D721Med (cell line): ENCODE measurements at places on chromosomes 1 and 21.

DNA sequence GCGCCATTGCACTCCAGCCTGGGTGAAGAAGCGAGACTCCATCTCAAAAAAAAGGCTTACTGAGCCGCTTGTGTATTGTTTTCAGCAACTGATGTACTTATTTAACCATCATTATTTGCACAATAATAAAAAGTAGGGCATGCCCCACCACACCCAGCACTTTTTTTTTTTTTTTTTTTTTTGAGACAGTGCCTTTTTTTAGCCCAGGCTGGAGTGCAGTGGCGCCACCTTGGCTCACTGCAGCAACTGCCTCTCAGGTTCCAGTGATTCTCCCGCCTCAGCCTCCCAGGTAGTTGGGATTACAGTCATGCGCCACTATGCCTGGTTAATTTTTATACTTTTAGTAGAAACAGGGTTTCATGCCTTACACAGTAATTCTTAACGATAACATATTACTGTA, 12.2 kb upstream of the TRNAU1AP start:
- DNase-seq, result no peak

DNA sequence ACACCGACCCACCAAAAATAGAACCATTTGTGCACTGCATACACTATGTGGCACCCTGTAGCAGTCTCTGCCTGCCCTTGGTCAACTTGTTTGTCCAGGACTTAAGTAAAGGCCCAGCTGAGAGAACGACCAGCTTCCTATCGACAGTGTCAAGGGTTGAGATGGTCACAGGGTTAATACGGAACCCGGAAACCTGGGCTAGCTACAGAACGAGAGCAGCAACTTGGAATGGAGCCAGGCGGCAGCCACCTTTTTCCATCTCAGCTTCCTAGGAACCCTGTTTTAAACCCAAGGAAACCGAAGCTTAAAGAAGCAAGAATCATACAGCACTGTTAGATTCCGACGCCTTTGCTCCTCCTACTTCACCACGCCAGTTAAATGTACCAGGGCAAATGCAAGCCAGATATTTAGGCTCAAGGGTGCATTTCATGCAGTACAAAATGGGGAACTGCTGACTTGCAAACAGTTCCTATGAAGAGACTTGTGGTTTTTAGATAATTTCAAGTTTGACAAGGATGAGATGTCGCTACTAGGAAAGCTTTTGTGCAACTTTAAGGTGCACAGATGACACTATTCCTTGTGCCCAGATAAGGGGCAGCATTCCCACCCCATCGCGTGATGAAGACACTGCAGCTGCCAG, 35.5 kb downstream of the SLC66A1 start:
- no peak for DNase-seq

- DNase-seq, result no peak
Observed at GRCh38 chr1:221793439-221794078, 51.7 kb upstream of the DUSP10 start.

DNA sequence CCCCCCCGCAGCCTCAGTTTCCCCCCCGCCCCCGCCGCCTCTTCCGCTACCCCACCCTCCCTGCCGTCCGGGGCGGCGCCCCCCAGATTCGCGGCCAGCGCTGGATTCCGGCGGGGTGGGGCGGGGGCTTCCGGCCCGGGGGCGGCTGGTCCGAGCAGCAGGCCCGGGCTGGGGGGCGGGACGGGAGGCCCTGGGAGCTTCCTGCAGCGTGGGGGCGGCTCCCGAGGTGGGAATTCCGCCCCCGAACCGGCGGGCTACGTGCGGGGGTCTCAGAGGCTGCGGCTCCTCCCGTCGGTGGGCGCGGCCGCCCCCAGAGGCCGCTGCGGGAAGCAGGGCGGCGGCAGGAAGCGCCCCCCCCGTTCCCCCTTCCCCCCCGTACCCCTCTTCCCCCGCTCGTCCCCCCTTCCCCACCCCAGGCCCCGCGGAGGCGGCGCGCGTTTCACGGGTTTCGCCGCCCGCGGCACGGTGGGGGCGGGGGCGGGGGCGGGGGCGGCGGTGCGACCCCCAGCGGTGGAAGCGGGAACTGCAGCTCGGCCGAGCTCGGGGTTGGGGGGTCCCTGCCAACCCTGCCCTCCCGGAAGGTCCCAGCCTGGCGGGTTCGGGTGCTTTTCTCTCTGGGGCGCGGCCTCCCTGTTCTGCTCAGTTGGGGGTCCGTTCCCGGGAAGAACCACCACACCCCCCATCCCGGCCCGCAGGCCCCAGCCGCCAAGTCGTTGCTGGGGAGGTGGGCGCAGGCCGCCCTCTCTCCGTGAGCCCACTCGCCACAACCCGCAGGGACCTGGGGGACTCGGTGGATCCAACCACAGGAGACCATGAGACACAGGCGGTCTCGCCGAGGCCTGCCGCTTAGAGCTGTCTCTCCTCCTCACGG, 76.3 kb downstream of the MORN1 start:
- peak; percentile 65 for DNase-seq

GRCh38 chr1:245084551-245084950, 70.2 kb upstream of the KIF26B start:
- DNase-seq, result no peak

GRCh38 chr1:53593758-53594380, 134.7 kb downstream of the DMRTB1 start:
- DNase-seq, result no peak

- DNase-seq, result peak; percentile 68
Observed at GRCh38 chr1:202834771-202835547, 24.2 kb downstream of the PCAT6 start.

DNA sequence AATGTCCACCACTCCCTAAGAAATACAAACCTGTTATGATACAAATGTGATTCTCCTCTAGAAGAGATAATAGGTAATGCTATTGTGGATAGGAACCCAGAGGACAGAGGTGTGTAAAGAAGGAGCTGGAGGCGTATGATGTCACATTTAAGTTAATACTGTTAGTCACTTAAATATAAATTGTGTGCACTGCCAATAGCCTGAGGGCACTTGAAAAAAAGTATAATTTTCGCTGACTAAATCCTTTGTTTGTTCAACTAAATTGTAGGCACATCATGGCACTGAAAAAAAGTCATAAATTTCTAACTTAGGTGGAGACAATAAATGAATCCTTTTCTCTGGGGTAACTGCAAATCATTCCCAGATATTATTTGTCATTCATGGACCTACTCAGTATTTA, 4.4 kb downstream of the RCSD1 start:
- no peak for DNase-seq

GRCh38 chr1:198486903-198487302, 53.6 kb downstream of the ATP6V1G3 start:
- DNase-seq, result no peak

DNA sequence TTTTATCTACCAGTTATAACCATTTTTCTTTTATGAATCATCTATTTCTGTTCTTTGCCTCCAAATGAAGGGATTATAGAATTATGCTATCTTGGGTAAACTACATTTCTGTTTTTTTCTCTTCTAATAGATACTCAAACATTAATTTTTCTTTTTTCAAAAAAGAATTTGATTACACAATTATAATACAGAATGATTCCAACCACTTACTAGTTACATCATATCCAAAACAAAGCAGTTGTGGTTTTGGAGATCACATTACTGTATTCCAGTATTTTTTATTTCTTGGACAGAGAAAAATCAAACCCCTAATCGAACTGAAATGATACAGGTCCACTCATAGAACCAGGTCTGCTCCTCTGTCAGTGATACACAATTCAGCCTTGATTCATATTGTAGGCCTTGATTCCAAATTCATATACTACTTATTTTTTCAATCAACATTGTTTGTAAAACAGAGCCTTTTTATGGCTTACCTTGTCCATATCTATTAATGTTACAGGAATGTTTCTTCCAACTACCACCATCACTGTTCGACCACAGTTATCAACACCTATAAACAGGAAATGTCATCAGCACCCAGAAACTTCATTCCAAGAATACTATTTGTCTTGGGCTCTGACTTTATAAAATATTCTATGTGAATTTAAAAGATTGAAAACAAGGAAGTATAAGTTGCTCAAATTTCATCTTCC, 43.2 kb downstream of the GDAP2 start:
- no peak for DNase-seq

DNA sequence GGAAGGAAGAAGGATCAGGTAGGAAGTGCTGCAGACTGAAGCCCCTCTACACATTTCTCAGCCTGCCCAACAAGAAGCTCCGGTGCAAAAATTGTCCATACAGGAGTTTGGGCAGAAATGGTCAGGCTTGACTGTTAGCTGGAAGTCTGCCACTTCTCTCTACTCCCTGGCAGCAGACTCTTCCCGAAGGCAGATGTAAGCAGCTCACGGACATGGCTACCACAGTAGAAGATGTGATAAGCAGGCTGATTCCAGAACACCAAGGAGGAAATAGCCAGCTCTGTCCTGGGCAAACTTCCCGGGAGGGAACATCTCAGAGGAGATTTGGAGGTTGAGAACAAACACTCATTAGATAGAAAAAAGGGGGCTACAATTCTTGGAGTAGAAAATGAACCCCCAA, 52.6 kb downstream of the TRABD2B start:
- no peak for DNase-seq

GRCh38 chr1:192140382-192140781, 17.9 kb upstream of the RGS18 start:
- no peak for DNase-seq

DNA sequence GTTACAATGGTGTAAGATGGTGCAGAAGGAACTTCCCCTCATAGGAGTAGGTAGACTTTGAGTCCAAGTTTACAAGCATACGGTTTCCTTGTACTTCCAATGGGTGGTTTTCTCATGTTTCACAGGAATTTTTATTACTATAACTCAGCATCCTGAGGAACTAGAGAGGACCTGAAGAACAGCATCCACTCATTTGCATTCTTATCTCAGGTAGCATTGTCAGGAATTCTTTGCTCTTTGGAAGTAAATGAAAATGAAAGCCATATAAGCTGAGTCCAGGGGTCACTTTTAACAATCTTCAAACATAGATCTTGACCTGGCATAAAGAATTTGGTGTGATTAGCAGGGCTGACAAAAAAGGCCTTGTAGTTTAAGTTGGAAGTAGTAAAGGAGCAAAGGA, 34.4 kb downstream of the CLCA4 start:
- DNase-seq, result no peak

GRCh38 chr1:59309795-59310548, 13.1 kb downstream of the FGGY start:
- no peak for DNase-seq

DNA sequence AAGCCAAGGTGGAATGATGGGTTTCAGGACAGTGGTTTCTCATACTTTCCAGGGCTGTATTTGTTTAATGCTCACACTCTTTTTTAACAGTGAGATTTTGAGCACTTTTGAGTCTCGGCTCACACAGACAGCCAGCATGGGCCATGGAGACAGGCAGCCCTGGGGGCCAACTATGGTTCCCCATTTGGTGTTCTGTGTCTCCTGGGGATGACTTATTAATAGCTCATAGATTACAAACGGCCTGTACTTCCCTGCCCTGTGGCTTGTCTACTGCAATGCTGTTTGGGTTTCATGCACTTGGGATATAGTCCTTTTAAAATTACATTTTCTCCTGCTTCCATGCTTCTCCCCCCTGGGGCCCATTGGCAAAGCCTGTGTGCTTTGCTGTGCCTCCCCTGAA, 178.3 kb downstream of the KCNJ6 start:
- no peak for DNase-seq

DNA sequence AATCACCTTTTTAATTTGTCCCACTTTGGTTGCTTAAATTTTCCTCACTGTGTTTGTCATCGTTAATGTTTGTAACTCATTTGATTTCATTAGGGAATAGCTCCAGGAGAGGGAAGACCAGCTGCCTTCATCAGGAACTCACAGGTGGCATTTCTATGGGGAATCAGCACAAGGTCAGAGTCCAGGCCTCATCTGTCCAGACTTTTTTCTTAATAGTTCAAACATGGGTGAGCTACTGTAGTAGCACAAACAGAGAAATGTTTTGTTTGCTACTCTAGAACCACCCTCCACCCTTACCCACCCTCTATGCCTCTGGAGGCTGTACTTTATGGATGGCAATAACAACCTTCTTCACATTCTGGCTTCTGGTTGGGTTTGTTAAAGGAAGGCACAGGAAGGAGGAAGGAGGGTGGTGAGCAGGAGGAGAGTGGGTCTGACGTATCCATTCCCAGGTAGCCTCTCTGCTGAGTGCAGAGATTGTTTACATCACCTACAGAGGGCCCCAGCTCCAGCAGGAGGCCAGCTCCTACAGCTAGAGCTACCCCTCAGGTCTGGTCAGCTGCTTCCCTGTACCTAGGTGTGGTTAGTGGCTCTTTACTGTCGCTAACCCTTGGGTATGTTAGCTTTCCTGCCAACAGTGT, 8.1 kb upstream of the TEDDM1 start:
- DNase-seq, result no peak

GRCh38 chr1:230167419-230167852, 100.4 kb downstream of the GALNT2 start:
- DNase-seq, result peak; percentile 90

- DNase-seq, result no peak
Observed at GRCh38 chr1:111417755-111418154, 9.8 kb downstream of the OVGP1 start.

GRCh38 chr1:85373378-85373708, 91.6 kb downstream of the DDAH1 start:
- DNase-seq, result no peak

GRCh38 chr1:4894566-4894965, 240.2 kb downstream of the AJAP1 start:
- no peak for DNase-seq

DNA sequence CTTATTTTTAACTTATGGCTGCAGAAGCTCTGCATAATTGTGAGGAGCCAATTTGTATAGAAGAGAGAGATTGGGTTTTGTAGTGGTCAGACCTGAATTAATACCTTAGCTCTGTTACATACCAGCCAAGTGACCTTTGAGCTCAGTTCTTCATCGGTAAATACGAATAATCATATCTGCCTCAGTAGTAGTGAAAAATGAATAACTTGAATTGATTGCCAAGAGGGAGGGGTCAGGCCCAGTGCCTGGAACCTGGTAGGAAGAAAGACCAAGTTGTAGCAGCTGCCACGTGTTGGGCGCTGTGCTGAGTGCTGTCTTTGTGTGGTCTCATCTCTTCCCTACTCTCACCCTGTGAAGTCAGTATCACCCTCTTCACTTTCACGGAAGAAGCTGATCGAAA, 247.5 kb downstream of the PBX1 start:
- no peak for DNase-seq

DNA sequence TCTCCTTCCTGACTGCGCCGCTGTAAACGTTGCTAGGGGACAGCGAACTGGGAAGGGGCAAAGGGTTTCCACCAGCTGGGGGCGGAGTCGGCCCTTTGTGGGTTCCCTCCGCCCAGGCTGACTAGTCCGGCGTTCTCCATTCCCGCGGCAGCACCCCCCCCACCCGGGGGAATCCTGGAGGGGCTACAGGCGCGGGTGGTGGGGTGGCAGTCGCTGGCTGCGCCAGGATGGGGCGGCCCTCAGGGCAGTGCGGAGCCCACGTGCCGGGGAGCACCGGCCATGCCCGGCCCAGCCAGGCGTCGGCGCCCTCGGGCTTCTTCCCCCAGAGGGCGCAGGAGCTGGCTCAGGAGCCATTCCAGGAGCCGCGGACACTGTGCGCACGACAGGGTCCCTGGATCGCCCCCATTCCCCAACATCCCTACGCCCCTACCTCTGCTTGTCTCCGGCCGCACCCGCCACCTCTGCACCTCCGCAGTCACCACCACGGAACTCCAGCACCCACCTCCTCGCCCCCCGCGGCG, 476 bp downstream of the BATF3 start:
- DNase-seq, result no peak
